Cerebellar cortex (tissue), 1 donor: ENCODE measurements at places on chromosomes 1 and 21.
A peak's percentile ranks its signal among the peaks of the same experiment; 100 is the strongest.

DNA sequence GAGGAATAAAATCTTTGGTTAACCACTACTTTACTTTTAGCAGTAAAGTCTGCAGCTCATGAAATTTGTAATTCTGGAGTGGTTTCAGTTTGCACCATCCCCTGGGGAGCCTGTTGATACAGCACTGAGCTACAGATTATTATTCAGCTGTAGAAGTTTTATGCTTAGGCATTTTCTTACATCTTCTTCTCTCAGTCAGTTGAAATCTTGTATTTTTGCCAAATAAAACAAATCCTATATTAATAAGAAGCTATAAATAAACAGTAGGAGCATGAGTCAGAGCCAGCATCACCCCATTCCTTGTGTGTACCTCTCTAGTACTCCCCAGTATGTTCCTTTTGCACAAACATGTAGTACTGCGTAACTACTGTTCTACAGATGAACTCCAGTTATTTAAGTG, 118.9 kb downstream of the ATF6 start:
- DNase-seq = no peak

DNA sequence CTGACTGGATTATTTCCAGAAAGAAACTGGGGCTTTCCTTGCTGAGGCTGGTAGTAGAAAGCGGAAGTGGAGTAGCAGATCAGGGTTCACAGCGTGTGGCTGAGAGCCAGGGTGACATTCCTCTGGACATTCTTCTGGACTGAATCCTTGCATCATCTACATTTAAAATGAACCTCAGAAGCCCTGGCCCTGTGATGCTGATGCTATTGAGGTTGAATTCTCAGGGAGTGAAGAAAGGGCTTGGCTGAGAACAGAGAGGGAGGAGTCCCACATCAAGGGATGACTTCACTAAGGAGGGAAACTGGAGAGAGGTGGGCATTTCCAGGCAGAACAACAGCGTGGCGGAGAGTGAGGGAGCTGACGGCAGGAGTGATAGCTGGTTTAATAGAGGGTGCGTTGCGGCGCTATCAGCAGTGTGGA, 102.3 kb upstream of the LMO4 start:
- DNase-seq = no peak

DNA sequence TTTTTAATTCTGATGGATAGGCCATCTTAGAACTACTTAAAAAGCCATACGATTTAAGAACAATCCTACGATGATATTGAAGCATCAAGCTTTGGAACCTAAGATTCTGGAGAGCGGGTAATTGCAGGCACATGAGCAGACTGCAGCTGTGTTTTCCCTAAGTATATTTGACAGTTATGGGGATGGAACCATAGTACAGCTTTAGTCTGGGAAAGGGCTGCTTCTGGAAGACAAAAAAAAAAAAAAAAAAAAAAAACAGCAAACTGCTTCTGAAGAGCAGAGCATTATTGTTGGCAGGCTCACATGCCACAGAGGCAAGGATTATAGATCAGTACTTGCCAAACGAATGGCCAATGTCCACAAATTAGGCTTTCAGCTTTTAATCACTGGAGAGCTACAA, 1618.7 kb downstream of the AMY1C start:
- no peak for DNase-seq

DNA sequence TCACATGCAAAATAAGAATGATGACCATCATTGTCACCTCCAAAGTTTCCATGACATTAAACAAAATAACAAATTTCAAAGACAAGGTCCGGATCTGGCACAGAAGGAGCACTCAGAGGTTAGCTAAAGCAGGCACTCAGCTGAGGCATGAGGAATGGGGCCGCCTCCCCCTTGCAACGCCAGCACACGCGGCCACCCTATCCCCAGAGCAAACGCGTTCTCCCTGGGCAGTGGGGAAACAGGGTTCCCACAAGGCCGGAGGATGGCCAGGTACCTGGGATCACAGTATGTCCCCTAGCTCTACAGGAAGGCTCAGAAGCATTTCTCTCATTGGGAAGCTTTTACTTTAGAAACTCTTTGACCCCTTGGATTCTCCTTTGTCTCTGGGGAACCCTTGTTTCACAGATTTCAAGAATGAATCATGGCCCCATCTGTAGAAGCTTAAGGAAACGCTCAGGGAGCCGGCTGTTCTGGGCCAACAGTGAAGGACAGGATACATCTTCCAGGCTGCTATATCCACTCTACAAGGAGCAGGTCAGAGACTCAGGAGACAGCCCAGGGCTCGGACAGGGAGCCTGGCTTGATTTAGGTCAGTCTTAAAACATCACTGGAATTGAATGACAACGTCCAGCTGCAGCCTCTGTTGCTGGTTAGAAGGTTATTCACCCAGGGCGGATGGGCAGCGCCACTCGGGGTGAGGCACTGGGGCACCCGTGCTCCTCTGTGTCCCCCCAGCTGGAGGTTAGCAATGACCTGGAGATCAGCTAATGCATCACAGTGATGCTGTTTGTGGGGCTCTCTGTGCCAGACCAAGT, 496.4 kb downstream of the NPHP4 start:
- DNase-seq = no peak

DNA sequence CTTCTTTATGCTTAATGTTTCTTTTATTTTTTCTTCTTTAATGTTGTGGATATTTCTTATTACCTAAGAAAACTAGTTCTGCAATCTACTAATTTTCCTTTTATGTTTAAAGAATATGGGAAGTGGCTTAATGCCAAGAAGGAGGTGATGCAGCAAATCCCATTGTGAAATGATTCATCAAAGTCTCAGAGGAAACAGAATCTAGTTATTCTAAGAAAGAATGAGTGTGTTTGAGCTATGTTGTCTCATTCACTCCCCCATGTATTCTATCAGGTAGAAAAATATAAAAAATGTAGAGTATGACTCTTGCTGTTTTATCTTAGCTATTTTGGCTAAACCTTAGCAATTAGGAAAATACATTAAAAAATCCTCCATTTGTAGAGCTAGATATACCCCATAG, 659.9 kb upstream of the RGS18 start:
- no peak for DNase-seq

DNA sequence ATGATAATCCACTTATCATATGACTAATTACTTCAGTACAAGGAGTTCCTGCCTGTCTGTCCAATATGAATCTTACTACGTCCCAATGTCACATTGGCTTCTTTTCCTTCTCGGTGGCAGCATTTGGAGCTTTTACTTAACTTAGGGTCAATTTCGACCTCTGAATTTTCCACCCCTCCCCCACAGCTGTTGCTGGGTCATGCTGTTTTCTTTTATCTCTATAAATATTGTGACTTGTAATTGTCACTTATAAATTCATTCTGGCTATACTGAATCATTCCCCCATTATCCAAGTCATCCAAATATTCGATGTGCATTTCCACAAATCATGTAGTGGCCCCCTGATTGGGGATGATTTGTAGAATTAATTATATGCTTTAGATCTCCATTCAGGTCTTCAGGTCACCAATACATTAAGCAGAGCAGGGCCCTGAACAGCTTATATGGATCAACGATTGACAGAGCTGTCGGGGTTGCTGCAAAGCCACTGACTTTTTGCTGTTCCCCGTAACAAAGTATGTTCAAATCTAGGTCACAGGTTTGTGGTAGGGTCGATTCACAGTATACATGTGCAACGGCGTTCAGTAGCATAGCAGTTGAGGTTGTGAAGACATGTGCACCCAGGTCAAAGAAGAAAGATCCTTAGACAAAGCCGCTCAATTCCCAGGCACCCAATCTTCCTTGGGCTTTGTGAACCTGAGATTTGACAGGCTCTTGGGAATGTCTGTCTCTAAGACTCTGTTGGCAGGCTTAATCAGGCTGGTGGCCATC, 18.3 kb upstream of the RNU1-4 start:
- no peak for DNase-seq

DNA sequence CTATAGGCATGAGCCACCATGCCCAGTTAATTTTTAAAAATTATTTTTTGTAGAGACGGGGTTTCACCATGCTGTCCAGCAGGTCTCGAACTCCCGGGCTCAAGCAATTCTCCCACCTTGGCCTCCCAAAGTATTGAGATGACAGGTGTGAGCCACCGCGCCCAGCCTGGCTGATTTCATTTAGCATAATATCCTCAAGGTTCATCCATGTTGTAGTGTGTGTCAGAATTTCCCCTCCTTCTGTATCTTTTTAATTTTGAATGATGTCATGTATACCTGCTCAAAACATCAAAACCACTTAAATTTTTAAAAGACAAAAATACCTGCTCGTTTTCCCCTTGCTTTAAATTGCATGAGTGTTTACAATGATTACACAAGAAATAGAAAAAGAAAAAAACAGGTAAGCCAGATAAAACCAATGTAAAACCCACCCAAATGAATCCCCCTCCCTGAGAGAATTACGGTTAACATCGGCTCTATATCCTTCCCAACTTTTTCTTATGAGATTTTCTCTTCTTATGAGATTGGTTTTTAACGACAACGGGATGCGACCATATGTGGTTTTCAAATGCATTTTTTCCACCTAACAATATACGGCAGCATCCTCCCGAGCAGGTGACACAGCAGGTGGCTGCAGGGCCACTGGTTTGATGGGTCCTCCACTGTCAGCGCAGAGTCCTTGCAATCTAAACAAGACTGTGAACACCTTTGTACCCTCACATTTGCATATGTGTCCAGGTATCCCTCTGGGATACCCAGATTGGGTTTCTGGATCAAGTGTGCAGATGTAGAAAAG, 22.1 kb downstream of the IFFO2 start:
- no peak for DNase-seq

GRCh38 chr1:7457811-7458210, 313.3 kb upstream of the VAMP3 start:
- no peak for DNase-seq

DNA sequence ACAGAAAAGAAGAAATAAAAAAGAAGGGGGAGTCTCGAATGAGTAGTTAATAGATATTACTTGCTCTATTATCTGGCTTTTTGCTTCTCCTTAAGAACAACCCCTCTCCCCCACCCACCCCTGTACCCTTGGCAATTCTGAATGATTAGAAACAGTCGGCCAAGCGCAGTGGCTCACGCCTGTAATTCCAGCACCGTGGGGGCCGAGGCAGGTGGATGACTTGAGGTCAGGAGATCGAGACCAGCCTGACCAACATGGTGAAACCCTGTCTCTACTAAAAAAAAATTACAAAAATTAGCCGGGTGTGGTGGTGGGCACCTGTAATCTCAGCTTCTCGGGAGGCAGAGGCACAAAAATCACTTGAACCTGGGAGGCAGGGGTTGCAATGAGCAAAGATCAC, 42.7 kb downstream of the GATAD2B start:
- DNase-seq = no peak

DNA sequence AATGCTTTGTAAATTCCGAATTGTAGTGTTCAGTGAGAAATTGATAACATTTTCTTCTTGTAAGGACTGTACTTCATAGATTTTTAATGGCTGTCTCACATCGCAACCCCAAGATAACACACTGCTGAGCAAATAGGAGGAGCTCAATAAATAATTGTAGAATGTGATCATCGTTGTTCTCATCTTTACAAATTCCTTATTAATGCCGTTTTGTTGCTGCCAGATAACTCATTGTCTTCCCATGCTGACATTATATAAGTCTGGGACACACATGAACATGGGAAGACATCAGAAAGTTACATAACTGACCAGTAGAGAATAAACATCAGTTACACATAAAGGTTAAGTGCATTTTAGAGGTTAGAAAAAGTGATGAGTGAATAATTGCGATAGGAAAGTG, 46.4 kb upstream of the TSPAN2 start:
- no peak for DNase-seq

DNA sequence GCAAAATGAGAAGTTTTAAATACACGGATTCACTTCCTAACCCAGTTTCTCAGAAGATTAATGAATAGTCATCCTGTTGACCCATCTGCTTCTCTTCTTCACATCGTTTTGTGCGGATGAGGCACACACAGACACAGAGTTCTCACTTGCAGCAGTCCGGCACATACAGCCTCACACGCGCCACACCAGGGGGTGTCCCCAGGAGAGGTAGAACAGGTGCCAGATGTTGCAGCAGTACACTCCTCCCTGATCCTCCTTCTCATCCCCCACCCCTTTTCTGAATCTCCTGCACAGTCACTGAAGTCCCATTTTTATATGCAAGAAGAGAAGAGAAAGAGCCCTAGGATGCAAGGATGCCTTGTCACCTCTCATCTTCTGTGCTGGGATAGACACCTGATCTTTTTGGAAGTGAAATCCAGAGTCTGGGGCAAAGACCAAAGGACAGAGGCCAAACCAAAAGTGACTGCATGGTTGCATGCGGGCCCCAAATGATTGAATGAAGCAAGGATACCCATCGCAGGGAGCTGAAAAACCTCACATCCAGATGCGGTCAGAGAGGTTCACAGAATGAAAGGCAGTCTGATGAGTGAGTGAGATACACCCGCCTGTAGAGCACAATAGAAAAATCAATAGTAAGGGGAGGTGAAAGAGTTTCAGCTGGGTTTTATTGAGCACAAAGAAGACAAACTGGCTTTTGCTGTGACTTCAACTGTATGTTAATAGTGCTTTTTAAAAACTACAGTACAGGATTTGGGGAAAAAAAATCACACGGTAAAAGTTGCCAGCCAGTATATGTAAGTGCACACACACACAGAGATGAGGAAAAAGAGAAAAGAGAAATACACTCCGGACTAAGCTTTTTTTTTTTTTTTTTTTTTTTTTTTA, 28.9 kb downstream of the PBX1 start:
- DNase-seq = no peak

DNA sequence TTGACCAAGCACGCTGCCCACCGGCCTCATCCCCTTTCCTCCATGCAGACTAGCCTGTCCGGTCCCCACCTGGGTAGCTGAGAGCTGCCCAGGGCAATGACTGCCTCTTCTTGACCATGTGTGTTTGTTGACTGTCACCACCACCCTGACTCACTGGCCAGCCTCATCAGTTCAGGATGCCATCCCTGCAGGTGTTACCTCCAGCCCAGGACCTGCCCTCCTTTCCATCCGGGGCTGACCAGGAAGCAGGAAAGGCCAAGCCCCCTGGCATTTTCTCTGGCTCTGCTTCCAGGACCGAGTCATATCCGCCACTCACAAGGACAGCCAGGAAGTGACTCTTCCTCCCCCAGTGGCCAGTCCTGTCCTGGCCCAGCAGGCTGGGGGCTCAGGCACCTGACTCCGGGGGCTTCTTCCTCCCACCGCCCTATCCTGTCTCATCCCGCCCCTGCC, 17.1 kb downstream of the EPHA2 start:
- no peak for DNase-seq

DNA sequence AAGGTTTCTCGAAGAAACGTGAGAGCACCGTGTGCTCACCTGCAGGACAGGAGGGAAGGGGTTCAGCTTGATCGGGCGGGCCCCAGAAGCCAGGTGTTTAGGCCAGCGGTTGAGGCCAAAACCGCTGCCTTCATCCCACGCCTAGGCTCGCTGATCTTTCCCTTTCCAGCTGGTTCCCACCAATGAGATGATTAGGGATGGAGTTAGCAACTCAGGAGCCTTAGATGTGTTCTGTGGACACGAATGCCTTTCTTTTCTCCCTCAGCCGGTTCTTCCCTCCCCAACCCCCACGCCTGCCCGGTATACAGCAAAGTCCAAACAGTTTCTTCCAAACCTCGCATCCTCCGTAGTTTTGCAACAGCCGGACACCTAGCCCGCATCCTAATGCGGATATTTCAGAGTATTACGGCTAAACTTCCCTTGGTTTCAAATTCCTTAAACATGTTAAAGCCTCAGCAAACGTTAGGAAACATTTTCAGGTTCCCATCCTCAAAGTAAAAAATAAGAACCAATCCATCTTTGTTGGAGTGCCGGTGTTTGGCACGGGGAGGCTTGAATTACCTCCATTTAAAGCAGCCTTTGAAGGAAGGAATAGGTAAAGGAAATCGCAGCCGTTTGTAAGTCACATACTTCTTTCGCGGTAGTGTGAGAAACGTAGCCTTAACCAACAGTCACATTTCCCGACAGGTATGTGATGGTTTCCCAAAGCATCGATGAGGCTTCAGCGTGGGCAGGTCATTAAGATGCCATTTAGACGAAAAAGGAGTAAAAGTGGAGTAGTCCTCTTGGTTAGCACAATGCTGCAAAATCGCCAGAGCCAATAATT, 1.1 kb downstream of the LRRC8C start:
- DNase-seq = peak; percentile 22
